ENCODE measurements at places on chromosomes 7 and 10.

DNA sequence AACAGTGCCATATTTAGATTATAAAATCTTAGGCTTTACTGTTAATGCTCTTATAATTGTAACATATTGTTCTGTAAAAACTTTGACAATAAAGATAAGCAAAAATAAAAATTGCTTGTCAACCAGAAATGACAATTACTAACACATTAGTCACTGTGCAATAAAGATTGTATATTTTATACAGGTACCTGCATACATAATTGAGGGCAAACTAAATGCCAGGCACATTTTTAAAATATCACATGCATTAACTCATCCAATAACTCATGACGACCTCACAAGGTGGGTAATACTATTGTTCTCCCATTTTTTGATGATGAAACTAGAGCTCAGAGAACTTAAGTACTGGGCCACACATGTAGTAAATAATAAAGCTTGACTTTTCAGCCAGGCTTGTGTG lies 1020.2 kb upstream of the C7orf33 start:
- no peak for DNase-seq

GRCh38 chr10:130648807-130649206 lies 512.6 kb downstream of the GLRX3 start:
- no peak for DNase-seq

- DNase-seq: no peak
These were observed 219.9 kb downstream of the CELF2 start for GRCh38 chr10:11237571-11237970.

GRCh38 chr7:100583132-100584053 lies 2.5 kb downstream of the LRCH4 start:
- no peak for DNase-seq

- DNase-seq: no peak
These were observed 55.7 kb downstream of the ST7 start for GRCh38 chr7:117008886-117009531.

DNA sequence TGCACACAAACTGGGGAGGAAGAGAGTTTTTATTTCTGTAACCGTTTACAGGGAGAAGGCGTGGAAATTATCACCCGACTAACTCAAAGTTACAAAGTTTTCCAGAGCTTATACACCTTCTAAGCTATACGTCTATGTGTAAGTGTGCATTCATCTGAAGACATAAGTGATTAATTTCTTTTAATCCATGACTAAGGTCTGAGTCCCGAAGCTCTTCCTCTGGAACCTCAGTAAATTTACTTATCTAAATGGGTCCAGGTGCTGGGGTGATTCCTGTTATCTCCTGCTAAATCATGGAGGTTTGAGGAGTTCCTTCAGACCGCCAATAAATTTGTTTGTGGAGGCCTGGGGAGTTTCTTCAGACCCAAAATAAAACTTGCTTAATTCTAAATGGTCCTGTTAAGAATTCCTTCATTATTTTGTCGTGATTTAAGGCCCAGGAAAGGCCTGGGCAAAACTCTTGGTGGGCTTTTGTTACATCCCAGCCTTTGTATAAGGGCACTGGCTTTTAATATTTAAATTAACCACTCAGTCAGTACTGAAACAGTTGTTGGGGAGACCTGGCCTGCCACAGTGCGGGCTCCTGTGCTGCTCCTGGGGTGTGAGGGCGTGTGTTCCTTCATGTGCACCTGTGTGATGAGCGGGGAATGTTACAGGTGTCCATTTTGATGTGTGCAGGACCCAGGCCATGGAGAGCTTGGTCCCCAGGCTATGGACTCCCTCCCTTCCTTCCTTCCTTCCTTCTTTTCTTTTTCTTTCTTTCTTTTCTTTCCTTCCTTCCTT lies 5.8 kb upstream of the METTL27 start:
- DNase-seq: no peak

DNA sequence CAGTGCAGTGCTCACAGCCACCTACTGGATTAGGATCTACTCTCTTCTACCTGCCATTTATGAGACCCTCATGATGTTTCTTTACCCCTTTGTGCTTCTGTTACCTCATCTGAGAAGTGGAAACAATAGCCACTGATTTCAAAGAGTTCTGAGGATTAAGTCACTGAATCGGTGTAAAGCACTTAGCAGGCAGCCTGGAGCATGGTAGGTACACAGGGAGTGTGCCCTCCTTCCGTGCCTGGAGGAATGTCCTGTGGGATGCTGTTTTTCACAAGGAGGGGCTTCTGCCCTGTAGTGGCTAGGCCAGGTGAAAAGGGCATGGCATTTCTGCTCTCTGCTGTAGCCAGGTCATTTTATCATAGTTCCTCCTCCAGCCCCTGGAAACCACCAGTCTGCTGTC lies 44.6 kb upstream of the C10orf120 start:
- DNase-seq: no peak

DNA sequence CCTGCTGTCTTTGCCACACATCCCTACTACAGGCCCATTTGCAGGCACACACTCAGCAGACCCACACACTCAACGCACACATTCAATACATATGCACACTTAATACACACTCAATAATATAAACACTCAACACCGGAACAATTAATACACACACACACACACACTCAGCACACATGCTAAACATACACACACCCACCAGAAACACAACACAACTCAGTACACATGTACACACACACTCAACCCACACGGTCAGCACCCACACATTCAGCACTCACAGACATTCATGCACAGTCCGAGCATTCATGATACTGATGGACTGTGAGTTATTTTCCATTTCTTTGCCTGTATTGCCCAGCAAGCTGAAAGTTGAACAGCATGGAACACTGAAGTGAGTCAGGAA lies 35.4 kb upstream of the SMNDC1 start:
- DNase-seq: no peak

GRCh38 chr7:114598946-114599345 lies 184.3 kb downstream of the FOXP2 start:
- DNase-seq: no peak

DNA sequence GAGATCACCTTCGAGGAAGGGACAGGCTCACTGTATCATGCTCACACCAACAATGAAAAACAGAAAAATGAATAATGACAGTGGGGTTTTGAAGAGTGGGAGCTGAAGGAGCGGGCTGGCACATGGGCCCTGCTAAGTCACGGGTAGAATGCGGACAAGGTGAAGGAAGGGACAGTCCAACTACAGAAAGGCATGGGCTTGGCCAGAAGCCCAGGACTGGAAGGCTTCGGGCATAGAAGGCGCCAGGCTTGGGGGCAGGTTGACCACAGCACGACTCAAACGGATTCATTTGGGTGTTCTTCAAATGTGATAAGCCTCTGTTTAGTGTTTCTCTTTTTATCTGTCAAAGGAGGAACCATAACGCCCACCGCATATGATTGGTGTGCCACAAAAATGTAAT lies 509.5 kb downstream of the CCSER2 start:
- DNase-seq: no peak

DNA sequence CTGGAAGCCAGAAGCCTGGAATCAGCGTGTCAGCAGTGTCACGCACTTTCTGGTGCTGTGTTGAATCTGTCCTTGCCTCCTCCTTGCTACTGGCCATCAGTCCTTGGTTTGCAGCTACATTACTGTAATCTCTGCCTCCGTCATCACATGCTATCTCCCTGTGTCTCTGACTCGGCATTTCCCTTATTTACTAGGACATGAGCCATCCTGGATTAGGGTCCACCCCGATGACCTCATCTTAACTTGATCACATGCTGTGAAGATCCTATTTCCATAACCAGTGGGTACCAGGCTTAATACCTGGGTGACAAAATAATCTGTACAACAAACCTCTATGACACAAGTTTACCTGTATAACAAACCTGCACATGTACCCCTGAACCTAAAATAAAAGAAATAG lies 518.0 kb upstream of the KLF6 start:
- DNase-seq: no peak

GRCh38 chr7:77837275-77837674 lies 38.7 kb downstream of the PHTF2 start:
- no peak for DNase-seq

GRCh38 chr10:22825841-22826240 lies 102.0 kb upstream of the ARMC3 start:
- DNase-seq: no peak

DNA sequence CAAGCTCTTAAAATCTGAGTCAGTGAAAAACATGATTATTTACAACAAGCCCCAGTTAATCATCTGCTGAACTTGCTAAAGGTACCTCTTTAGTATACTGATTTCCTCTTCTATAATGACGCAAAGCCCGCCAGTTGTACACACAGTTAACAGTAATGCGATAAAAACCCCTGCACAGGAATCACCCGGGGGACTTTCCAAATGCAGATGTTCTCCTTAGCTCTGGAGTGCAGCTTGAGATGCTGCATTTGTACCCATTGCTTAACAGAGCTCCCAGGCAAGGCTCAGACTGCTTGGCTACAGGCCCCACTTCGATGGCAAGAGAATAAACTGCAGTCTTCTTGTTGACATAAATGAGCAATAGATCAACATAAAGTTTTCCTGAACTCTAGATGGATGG lies 279.6 kb upstream of the HGF start:
- no peak for DNase-seq

DNA sequence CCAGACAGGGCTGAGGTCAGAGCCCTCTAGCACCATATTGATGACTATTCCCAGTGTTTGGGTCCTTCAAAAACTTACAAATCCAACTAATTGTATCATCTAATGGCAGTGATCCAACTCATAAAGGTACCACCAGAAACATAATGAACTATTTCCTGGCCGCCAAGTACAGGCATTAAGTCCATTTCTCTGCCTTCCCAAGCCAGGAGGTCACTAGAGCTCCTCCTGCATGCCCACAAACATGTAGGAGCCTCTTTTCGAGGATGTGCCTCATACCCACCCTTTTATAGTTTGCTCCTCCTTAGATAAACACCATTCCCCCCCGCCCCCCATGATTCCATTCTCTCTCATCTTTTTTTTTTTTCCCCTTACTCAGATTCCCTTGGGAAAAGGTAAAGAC lies 91.3 kb downstream of the CHN2 start:
- DNase-seq: peak; percentile 46

DNA sequence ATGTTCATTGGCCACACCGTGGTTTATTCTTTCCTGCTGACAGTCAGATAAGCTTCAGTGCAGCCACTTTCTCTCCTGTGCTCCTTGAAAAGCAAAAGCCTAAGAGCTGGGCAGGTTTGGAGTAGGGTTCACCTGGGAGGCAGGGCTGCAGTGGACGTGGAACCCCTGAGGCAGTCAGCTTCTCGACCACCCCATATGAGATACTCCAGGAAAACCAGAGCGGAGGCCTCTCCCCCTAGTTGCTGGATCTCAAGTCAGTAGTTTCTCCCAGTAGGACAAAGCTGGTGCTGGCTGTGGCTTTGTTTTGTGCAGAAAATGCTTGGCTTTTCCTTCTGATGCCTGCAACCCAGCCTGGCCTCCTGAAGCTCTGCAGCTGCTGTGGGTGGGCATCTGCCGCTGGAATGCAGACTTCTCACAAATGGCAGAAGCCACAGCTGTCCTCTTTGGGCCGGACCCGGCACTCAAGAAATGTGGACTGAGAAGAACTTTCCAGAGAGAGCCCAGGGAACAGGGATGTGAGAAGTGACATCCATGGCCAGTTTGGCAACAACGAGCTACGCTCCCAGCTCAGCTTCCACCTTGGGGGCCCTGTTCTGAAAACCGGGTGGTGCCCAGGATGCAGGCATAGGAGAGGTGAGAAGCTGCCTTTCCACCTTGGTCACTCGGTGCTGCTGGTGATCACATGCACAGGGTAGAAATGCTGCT lies 276.6 kb upstream of the TCERG1L start:
- DNase-seq: no peak

DNA sequence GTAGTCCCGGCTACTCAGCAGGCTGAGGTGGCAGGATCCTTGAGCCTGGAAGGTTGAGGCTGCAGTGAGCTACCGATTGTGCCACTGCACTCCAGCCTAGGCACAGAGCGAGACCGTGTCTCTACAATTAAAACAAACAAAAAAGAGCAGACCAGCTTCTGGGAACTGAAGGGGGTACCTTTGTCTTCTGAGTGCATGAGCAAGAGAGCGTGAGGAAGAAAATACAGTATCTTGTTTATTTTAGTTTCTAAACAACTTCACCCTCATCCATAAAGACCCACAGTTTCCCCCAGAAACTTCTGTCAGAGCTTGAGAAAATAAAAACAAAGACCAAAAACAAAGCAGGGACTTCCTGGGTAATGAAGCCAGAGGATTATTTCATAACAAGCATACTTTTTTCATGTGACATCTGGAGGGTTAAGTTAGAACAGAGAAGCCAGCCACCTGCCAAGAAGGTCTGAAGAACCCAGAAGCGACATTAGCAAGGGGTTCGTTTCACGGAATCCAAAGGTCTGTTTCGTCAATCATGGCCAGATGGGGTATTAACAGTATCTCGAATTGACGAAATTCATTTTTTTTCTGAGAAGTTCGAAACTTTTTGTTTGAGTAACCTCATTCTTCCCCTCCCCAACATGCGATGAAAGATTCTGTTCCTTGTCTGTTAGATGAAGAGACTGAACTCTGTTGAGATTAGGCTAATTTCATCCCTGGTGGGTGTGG lies 10.2 kb upstream of the IL2RA start:
- no peak for DNase-seq

GRCh38 chr10:52198540-52198939 lies 115.5 kb upstream of the DKK1 start:
- DNase-seq: no peak

- DNase-seq: no peak
These were observed 26.4 kb upstream of the KLF6 start for GRCh38 chr10:3811291-3811870.

DNA sequence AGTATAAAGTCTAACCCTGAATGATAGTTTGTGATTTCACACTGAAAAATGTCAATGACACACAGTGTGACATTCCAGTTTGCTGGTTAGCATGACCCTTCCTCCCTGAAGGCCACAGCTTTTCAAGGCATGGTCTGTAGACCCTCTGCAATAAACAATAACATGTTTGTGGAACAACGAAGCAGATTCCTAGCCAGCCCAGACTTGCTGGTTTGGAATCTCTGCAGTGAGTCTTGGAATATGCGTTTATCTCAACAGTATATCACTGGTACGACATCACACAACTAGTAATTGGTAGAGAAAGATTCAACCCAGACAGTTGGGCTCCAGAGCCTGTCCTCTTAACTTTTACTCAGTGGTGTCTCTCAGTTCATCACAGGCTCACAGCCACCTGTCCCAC lies 23.7 kb upstream of the DUSP5 start:
- no peak for DNase-seq

- no peak for DNase-seq
These were observed 38.1 kb upstream of the FOXI2 start for GRCh38 chr10:127698886-127699285.

GRCh38 chr7:75756991-75757676 lies 14.9 kb downstream of the CCL26 start:
- no peak for DNase-seq

DNA sequence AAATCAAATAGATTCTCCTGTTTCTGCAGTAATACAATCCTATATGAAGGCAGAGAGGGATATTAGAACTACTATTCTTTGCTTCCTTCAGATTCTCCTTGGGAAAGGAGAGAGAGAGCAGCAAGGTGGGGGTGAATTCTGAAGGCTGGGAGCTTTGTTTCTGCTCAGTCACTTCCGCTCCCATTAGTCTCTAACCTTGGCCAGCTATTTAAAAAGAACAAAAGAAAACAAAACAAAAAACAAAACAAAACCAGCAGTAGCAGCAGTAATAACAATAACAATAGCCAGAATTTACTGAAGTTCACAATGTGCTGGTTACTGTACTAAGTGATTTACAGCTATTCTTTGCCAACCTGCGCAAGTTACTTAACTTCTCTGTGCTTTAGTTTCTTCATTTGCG lies 9.9 kb downstream of the GPR85 start:
- DNase-seq: no peak

- DNase-seq: no peak
These were observed 198.7 kb downstream of the SKIDA1 start for GRCh38 chr10:21326594-21327288.

All from T1000 (cell line).